T1000 (cell line): ENCODE measurements at places on chromosomes 3 and 15.

DNA sequence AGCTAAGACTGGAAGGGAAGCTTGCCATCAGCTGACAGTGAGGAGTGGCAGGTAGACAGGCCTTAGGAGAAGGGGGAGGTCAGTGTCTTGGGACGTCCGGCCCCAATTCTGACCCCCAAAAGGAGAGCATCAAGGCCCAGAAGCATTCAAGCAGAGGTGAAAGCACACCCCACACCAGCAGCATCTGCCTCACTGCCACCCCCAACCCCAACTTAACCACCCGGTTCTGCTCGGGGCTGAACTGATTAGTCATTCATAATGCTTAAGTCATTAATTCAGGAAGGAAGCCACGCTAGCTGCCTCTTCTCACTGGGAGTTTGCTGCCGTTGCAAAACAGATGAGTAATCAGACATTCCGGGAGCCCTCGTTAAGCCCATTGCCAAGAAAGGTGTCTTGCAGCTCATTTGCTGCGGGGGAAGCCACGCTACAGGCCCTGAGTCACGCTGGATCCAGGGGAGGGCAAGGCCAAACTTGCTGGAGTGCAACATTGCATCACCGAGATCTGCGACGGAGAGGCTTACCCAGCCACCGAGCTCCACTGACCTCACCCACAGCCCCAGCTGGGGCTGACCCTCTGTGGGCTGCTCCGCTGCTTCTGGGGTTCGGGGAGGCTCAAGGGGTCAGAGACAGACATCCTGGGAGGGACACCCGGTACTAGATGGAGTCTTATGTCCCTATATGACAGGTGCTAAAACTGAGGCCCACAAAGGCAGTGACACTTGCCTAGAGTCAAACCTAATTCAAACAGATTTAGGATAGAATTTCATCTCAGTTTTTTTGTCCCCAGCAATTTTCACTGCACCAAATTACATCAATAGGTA is 46.4 kb upstream of the HES1 start:
- peak; percentile 41 for DNase-seq

- no peak for DNase-seq
Observed at GRCh38 chr3:120163026-120163425, 68.8 kb upstream of the GSK3B start.

- DNase-seq: peak; percentile 10
Observed at GRCh38 chr3:15899388-15899787, 101.6 kb upstream of the ANKRD28 start.

- no peak for DNase-seq
Observed at GRCh38 chr3:109921509-109921908, 584.2 kb upstream of the DPPA4 start.

DNA sequence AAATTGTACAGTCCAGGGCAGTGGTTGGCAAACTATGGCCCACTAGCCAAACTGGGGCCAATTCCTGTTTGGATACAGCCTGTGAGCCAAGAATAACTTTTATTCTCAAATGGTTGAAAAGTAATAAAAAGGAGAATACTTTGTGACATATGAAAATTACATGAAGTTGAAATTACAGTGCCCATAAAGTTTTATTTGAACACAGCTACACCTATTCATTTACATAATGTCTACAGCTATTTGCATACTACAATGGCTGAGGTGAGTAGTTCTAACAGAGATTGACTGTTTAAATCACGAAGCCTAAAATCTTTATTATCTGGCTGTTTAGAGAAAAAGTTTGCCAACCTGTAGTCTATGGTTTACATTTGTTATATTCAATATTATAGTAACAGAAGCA is 600.1 kb downstream of the MAGI1 start:
- no peak for DNase-seq

DNA sequence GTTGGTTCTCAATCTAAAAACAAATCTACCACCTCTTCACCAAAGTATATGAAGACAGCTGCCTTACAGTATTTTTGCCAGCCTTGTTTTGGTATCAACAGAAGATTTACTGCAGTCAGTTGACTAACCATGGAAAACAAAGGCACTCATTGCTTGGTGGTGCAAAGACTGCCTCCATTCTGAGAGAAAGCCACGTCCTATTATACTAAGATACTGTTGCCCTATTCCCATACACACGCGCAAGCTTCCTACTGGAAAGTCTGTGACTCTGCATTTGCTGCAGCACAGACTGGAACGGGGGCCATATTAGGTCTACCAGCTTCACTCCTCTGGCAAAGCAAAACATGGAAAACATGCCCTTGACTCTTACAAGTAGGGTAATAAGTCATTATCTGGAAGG is 18.0 kb downstream of the MTMR10 start:
- no peak for DNase-seq

DNA sequence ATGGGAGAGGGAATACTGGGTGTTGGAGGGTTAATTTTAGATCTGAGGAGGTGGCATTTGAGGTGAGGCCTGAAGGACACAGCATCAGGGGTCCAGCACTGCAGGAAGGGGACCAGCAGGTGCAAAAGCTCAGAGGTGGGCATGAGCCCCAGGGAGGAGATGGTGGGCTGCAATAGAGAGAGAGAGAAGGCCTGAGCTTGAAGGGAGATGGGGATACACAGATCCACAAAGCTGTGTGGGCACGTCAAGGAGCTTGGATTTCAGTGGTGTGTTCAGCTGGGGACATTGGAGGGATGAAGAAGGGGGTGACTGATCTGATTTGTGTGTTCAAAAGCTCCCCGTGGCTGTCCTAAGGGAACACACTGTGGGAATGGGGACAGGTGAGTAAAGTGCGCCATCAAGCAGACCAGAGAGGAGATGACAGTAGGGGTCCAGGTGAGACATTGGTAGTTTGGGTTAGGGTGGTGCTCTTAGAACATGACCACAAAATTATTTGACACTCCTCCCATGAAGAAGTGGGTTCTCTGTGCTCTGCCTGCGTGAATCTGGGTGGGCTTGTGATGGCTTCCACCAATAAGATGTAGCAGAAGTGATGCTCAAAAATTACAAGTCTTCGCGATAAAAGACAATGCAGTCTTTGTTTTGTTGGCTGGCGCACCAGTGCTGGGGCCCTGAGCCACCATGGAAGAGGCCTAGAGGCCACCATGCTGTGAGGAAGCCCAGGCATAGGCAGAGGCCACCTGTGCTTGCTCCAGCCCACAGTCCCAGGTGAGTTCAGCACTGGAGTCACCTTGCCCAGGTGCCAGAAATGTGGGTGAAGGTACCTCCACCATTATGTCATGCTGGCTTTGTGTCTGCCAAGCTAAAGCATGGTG is 1.9 kb upstream of the WNT7A start:
- no peak for DNase-seq

- no peak for DNase-seq
Observed at GRCh38 chr3:89571707-89572106, 464.3 kb downstream of the EPHA3 start.

DNA sequence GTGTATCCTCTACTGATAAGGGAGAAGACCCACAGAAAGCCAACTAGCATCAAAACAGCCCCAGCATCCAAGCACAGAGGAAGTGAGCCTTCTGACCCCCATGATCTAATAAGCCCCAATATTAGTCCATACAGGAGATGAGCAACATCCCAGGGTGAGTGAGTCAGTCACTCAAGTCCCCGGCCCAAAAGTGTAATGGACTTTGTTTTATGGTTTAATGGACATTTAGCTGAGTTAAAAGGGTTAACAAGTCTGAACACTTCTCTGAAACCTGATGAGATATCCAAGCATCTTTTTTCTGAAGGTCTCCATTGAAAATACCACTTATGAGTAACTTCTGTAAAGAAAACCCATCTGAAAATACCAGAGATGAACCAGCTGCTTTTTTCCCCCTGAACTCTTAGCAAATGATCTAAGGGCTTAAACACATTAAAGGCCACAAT is 115.6 kb downstream of the GREM1 start:
- DNase-seq: no peak

DNA sequence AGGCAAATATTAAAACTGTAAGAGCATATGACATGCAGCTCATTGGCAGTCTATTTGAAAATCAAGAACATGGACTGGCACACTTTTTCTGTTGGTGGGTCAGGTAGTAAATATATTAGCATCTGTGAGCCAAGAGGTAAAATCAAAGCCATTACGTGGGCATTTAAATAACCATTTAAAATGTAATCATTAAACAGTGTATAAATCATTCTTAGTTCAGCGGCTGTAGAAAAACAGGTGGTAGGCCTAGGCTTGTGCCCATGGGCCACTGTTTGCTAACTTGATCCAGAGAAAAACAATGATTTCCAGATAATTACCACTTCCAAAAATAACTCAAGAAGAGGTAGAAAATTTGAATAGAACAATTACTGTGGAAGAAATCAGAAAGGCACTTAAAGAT is 105.1 kb downstream of the CHST2 start:
- no peak for DNase-seq

- no peak for DNase-seq
Observed at GRCh38 chr3:4688411-4688810, 195.3 kb downstream of the ITPR1 start.

- no peak for DNase-seq
Observed at GRCh38 chr15:47339800-47340570, 377.3 kb upstream of the SEMA6D start.

DNA sequence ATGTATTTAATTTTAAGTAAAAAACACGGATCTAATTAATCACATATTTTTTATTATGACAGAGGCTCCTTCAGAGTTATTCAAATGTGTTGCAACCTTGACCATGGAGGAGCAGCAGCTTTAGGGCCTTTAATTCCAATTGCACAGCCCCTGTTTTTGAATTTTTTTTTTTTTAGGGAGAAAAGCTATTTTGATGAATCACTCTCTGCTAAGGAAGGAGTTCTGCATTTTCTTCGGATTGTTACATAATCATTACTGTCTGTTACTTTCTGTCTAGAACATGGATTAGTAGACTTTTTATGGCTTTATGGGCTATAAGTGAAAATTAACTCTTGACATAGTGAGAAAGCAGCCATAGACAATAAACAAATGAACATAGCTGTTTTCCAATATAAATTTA is 90.8 kb downstream of the MCTP2 start:
- no peak for DNase-seq

GRCh38 chr15:33864360-33865075 is 103.8 kb upstream of the CHRM5 start:
- no peak for DNase-seq

GRCh38 chr3:35651426-35651825 is 12.1 kb downstream of the ARPP21 start:
- DNase-seq: no peak

- DNase-seq: no peak
Observed at GRCh38 chr15:66955001-66955516, 110.3 kb upstream of the SMAD3 start.

GRCh38 chr3:168362661-168363247 is 267.0 kb upstream of the GOLIM4 start:
- DNase-seq: no peak

DNA sequence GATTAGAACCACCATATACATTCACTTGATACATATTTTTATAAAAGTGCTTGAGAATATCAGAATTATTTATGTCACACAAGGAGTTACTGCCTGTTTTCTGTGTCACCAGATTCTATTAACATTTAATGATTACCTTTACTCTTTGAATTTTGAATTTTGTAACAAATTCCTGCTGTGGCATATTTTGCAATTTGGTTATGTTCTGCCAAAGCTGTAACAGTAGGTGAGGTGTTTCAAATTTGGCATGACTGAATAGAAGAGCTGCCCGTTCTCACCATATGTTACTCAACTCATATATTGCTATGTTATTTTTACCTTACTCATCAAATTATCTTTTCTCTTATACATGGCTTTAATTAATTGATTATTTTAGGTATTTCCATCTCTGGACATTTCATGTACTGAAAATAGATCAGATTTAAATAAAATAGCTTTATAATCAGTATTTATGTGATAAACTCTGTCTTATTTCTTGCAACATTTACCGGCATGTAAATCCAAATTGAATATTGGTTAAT is 18.9 kb downstream of the PML start:
- no peak for DNase-seq

DNA sequence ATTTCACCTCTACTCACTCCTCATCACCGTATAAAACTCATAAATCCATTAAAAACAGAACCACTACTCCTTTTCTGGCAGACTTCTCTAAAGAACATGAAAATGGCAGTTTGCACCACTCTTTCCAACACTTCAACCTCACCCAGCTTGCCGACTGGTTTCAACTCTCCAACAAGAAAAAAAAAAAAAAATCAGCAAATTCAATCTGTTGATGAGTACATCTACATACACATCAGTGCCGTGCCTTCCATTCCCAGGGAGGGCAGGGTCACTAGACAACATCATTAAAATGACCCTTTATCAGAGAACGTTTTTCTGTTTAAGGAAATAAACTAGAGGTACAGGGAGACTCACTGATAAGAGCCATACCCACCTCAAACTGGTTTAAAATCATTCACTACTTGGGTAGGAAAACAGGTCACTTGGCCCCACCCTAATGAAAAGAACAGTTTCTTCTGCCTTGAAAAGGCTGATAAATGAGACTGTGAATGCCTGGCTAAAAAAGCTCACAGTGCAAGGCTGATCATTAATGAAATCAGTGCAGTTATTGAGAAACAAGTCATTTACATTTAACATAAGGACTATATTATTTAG is 6.0 kb downstream of the ANXA2 start:
- no peak for DNase-seq

GRCh38 chr15:88016406-88016805 is 240.1 kb downstream of the NTRK3 start:
- DNase-seq: no peak

DNA sequence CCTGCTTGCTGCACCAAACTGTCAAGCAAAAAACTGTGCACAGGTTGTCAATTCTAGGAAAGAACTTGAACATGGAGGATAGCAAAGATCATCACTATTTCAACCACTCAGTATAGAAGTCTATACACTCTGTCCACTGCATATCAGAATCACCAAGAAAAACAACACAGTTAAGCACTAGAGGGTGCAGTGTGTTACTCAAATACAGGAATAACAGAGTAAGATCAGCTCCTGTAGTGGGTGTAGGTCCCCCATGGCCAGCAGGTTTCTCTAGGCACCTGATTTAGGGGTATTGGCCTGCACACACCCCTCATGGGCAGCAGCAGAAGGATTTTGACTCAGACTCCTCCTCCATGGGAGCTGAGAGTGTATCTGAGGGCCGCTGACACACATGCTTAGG is 464.1 kb downstream of the EPHA6 start:
- DNase-seq: no peak

GRCh38 chr3:6600237-6600636 is 260.7 kb upstream of the GRM7 start:
- DNase-seq: no peak

DNA sequence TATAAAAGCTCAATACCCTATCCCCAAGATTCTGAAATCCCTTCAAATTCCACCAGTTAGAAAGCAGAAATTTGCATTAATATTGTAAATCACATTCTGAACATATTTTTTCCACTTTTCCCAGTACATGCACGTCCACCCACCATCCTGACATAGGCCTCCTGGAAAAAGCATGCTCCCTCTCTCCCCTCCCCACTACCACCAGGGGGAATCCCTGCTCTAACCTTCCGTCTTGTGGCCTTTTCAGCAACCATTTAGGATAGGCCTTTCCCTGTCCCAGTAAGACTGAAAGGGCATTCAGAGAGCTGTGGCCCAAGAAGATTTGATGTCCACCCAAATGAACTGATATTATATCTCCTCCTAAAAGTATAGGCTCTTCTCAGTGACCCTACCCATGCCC is 182.1 kb downstream of the ARRDC4 start:
- no peak for DNase-seq
